ENCODE measurements at places on chromosomes 11 and 22.

DNA sequence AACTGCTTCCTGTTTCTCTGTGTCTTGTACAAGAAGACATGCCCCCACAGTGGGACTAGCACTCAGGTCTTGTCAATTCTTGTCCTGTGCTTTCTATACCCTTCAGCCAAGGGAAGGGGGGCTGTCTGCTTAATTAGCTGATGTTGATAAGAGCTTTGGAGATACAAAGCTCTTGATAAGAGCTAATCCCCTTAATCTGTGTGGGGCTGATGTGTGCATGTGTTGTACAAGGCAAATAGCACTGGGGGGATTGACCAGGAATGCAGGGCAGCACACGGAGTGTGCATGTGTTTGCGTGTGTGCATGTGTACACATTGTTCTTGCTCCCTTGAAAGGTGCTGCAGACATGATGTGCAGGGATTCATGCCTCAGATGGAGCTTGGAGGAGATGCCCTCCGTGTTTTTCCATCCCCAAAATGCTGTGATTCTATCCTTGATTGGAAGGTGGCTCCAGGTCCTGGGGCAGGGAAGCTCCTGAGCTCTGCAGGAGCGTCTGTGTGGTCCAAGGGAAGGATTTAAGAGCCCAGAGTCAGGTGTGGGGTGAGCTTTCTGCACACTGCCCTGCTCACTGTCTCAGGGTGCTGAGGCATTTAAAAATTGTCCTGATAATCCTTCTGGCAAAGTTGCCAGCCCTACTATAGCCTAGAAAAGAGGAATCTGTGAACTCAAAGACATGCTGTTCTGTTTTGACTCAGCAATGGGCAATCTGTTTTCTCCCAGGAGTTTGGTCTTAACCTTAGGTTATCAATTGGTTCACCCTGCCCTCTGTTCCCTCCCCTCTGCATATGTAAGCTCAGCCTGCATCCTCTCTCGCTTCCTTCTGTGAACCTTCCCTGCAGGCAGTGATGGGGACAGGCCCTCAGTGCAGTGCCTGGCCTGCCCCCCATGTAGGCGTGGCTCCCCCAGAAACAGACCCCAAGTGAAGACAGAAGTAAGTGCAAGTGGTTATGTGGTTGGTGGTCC is 102.0 kb downstream of the GRIK4 start:
- no peak for DNase-seq

- DNase-seq: no peak
Observed at GRCh38 chr11:81070948-81071347, 1630.1 kb upstream of the TENM4 start.

- DNase-seq: no peak
Observed at GRCh38 chr22:32494971-32495370, 20.4 kb downstream of the FBXO7 start.

GRCh38 chr11:1746956-1747752 is 3.2 kb downstream of the IFITM10 start:
- no peak for DNase-seq

GRCh38 chr22:39388261-39389011 is 11.1 kb upstream of the TAB1 start:
- DNase-seq: peak; percentile 84

- peak; percentile 69 for DNase-seq
Observed at GRCh38 chr11:118401880-118402590, 629 bp downstream of the ATP5MG start.

DNA sequence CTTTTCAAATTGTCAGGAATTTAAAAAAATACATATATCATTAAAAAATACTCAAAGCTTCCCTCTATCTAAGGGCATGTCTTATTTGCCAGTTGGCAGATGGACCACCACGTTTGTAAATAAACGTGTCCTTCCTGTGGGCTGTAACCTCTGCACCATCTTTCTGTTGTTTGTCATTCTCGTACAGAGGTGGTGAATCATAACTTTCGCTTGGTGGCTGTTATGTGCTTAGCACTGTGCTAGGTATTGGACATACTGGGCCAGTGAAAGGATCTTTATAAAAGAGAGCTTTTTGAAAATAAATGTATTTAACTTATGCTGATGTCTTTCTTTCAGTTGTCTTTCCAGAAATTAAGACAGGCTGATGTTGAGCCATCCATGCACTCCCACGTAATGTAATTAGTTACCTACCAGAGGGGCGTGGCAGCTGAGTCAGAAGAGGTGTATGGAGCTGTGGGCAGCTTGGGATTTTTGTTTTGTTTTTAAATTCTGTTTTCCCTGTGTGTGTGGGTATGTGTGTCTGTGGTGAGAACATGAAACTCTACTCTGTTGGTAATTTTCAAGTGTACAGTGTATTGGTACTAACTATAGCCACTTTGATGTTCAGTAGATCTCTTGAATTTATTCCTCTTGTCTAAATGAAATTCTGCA is 62.7 kb downstream of the TECTA start:
- DNase-seq: no peak

DNA sequence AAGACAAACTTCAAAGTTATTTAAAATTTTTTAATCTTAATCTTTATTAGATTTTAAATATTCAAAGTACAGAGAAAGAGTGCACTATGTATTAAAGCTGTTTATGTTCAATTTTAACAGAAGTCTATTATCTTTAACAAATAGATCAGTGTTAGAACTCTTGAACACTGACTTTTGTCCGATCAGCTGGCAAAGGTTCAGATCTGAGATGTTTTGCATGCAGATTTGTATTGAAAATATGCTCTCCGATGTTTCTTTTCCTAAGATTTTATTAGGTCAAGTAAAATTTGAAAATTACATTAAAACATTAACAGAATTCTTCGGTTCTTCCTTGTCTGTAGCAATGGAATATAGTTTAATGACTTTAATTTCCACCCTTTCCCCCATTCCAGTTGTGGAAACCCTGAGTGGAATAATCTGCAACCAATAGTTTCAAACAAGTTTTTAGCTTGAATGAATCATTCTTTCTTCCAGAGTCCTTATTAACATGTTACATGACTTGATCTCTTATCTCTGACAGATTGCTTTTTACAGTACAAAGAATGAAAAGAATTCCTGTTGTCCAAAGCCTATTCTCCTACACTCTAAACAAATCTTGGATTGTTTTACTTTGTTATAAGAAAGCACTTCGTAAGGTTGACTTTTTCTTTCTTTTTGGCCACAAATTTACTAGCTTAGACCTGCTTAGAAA is 11.4 kb upstream of the TCP11L1 start:
- DNase-seq: peak; percentile 29

GRCh38 chr22:33443683-33444082 is 385.5 kb upstream of the SYN3 start:
- DNase-seq: no peak

DNA sequence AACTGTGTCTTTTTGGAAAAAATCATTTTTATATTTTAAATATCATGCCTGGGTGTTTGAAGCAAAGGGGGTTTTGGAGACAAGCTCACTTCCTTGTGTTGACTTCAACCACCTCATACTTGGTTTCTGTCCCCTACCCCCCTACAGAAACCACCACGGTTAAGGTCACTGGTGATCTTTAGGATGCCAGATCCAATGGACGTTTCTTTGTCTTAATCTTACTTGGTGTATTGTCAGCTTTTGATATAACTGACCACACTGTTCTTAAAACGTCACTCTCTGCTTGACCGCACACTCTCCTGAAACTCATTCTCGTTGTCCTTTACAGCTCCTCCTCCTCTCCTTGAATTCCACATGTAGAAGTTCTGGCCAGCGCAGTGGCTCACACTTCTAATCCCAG is 34.8 kb upstream of the SWAP70 start:
- DNase-seq: no peak

GRCh38 chr22:45533703-45534102 is 31.0 kb downstream of the FBLN1 start:
- DNase-seq: no peak

DNA sequence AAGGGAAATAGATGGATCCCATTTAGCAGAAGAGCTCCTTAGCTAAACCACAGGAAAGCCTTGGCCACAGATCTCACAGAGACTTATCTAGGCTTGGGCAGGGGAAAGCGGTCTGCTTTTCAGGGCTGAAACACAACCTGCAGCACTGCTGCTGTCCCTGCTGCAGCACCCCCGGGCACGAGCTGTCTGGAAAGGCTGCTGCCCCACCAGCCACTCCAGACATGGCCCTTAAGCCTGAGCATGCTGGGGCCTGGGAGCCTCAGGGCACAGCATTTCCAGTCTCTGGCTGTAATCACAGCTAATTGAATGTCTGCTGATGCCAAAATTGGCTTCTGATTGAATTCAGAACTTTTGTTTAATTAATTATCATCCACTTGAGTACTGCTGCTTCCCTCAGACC is 115.0 kb downstream of the TMPRSS5 start:
- DNase-seq: no peak

DNA sequence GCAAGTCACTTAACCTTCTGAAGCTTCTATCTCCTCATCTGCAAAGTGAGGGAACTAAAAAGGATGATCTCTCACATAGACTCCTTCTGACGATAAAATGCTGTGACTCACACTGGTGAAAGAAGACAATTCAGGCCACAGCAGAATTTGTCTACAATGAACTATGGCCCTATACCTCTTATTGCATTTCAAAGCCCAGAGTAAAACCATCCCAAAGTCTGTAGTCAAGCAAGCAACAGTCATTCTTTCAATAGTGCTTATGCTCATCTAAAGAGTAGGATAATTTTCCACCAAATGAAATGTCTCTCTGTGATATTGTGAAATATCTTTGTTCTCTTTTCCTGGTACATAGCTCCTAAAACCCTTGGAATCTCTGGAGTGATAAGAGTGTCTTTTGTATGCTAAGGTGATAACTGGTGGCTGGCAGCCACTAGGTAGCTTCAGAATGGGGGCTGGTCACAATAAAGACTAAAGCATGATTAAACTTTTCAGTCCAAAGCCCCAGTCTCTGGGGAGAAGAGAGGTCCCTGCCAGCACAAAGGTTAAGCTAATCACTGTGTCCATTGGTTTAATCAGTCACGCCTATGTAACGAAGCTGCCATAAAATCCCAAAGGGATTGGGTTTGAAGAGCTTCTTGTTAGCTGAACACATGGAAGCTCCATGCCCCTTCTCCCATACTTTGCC is 30.8 kb downstream of the SYTL2 start:
- DNase-seq: peak; percentile 32

- DNase-seq: peak; percentile 17
Observed at GRCh38 chr22:37225481-37225880, 13.2 kb upstream of the SSTR3 start.

DNA sequence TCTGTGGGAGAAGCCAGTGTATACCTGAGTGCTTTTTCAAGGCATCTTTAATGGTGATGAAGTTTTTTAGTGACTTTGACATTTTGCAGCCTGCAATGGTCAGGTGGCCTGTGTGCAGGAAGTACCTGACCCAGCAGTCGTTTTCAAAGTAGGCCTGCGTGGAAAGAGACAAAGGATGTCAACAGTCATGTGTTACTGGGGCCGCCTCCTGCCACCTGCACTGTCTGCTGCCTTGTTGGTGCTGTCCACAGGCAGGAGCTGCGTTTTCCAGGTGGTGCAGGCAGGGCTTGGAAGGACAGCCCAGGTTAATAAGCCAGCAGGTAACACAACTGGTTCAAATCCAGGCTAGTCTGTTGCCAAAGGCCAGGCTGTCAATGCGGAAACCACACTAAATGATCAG is 26.5 kb upstream of the NAP1L4 start:
- no peak for DNase-seq

DNA sequence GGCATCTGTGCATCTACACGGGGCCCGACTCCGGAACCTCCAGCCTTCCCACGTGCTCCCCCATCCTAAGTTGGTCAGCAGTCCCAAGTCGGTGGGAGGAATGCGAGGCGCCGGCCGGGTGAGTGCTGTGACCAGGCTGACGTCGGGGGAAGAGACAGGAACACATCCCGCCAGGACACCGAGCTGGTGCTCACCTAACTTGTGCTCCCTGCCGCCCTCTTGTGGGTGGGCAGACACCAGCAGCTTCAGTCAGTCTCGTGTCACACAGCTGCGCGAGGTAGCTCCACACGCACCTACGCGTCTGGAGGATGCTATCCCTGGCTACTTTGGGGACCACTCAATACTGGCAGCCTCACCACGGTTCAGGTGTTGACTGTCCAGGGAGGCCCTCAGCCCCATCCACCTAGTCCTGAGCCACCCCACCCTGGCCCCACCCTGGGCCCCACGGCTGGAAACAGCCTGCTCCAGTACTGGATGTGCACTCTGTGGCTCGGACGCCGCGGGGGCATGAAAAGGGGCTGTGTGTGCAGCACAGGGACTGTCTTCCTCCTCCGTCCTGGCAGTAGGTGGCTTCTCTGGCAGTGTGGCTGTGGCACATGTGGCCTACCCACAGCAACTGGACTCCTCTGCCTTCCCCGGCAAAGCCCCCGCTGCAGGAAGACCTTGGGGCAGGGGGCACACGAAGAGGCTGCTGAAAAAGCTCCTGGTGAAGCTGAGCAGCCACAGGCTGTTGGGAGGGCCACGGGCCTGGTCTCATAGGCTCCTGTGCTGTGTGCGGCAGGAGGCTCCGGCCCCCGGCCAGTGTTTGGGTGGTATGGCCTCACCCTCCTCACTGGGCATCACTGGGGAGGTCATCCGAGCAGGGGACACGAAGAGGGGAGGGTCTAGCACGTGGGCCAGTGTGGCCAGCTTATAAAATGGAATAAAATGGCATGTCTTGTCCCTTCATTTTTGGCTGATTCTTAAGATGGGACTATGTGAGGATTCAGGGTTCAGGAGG is 11.2 kb upstream of the BID start:
- peak; percentile 34 for DNase-seq

- DNase-seq: no peak
Observed at GRCh38 chr11:67227726-67228125, 38.5 kb upstream of the GRK2 start.

DNA sequence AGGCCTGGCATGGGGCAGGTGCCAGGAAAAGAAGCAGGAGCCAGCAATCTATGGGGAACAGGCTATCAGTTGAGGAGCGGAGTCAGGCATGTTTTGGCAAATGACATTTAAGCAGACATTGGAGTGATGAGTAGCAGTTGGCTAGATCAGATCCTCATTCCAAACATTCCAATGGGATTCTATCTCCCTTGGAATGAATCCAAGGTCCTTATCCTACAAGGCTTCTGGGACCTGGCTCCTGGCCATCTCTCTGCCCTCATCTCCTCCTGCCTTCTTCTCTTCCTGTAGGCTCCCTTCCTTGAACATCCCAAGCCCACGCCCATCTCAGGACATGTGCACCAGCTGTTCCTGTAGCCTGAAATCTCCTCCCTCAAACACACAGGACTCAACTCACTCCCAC is 1074.5 kb downstream of the TBC1D22A start:
- DNase-seq: peak; percentile 96

GRCh38 chr22:39148727-39149535 is 3.5 kb downstream of the CBX7 start:
- DNase-seq: no peak

- no peak for DNase-seq
Observed at GRCh38 chr22:35729309-35729698, 11.6 kb downstream of the APOL5 start.

DNA sequence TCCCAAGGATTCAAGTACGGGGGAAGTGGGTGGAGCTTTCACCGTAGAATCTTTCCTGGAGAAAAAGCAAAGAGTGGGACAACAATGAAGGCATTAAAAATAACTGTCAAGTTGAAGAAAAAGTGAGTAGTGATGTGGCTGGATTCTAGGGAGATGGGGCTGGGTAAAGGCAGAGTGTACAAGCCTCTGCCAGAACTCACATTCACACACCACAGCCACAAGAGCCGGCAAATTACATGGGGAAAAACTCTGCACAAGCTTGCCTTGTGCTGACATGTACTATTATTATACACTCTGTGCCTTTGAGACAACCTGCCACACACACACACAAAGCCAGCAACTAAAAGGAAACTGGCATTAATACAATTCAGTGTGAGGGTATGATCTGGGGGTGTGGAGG is 182.6 kb downstream of the LARGE1 start:
- DNase-seq: no peak

Measured in fibroblast of skin of back (primary cell).